Sigmoid colon (tissue), 7 donors: ENCODE measurements at places on chromosomes 12 and 14. TPM values are rescaled to one million over a fixed set of nuclear protein-coding genes. Genes with fewer than 3 reads are reported as not detected.

GRCh38 chr12:101769865-101770264 lies 30.6 kb upstream of the SYCP3 start:
- peaks cover 8% of the 10 kb centered on the region for H3K36me3 ChIP-seq
- no peak overlapping the region for H3K27ac ChIP-seq
- no peaks in the 10 kb centered on the region for H3K4me1 ChIP-seq
- no peak overlapping the region for H3K4me3 ChIP-seq

DNA sequence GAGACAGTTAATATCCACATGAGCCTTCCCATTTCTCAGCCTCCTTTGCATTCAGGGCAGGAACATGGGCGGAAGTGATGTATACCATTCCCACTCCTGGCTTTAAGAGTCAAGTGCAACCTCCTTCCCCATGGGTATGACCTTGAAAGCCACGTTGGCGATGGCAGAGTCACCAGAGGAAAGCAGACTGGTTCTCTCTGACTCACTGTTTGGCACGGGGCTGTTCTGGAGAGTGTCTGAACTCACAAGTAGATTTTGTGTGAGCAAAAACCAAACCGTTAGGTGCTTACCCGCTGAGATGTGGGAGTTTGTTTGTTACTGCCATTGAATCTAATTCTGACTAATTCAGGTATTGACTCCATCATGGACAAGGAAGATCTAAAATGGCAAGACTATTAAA lies 36.7 kb upstream of the PZP start:
- no peaks in the 10 kb centered on the region for H3K27me3 ChIP-seq
- no peak overlapping the region for H3K27ac ChIP-seq
- no peaks in the 10 kb centered on the region for H3K36me3 ChIP-seq
- H3K4me3 ChIP-seq, result no peak overlapping the region

- no peak for DNase-seq
- no peaks in the 10 kb centered on the region for H3K36me3 ChIP-seq
- H3K27me3 ChIP-seq, result no peaks in the 10 kb centered on the region
- no peak overlapping the region for H3K4me3 ChIP-seq
- no peak overlapping the region for H3K27ac ChIP-seq
- no peaks in the 10 kb centered on the region for H3K4me1 ChIP-seq
Measured at GRCh38 chr14:85799668-85800067, 269.7 kb downstream of the FLRT2 start.

DNA sequence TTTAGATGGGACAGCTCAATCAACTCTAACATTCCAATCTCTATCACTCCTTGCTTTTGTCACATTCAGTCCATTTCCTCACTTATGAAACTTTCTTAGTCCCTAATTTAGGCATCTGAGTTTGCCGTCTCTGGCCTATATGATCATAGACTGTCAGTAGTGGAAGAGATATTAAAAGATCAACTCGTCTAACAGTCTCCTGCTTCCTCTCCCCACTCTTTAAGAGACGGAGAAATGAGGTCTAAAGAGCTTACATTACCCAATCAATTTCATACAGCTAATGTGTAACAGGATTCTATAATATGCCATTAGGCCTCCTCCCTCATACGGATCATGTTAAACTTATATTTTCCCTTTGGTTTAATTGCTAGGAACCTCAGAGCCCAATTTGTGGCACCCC lies 6.5 kb upstream of the ATP23 start:
- no peak overlapping the region for H3K4me3 ChIP-seq
- no peaks in the 10 kb centered on the region for H3K4me1 ChIP-seq
- no peak for DNase-seq
- H3K27me3 ChIP-seq, result no peaks in the 10 kb centered on the region
- no peaks in the 10 kb centered on the region for H3K36me3 ChIP-seq

DNA sequence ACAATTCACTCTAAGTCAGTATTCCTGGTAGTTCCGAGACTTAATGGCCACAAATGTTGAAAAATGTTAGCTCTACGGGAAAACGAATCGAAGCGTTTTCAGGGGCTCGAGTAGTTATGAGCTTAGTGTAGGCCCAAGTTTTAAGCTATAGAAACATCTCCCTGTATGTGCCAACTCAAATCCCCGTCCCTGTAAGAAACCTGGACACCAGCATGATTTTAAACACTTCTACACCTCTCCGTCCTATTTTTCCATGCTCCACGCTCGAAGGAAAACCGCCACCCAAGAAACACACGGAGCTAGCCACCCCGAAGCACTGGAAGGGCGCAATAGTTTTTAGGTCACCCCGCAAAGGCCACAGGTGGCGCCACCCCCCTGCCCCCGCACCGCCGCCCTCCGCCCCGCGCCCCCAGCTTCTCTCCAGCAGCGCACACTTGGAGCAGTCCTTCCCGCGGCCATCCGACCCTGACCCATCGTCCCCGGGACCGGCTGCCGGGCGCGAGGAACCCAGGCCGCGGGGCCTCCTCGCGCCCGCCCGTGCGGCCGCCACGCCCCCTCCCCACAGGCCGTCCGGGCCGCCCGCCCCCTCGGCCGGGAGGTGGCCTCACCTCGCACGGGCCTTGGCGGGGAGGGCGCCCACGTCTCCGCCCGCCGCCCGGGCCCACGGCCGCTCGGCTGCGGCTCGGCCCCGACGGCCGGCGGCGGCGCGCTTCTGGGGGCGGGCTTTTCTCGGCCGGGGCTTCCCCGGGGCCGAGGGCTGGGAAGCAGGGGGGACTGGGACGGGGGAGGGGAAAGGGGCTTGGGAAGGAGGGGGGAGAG lies 522 bp downstream of the R3HDM2 start:
- no peaks in the 10 kb centered on the region for H3K27me3 ChIP-seq
- H3K4me3 ChIP-seq, result peak overlapping the region; percentile 85
- H3K4me1 ChIP-seq, result no peaks in the 10 kb centered on the region
- no peak for DNase-seq
- no peaks in the 10 kb centered on the region for H3K36me3 ChIP-seq
- H3K27ac ChIP-seq, result peak overlapping the region; percentile 94

DNA sequence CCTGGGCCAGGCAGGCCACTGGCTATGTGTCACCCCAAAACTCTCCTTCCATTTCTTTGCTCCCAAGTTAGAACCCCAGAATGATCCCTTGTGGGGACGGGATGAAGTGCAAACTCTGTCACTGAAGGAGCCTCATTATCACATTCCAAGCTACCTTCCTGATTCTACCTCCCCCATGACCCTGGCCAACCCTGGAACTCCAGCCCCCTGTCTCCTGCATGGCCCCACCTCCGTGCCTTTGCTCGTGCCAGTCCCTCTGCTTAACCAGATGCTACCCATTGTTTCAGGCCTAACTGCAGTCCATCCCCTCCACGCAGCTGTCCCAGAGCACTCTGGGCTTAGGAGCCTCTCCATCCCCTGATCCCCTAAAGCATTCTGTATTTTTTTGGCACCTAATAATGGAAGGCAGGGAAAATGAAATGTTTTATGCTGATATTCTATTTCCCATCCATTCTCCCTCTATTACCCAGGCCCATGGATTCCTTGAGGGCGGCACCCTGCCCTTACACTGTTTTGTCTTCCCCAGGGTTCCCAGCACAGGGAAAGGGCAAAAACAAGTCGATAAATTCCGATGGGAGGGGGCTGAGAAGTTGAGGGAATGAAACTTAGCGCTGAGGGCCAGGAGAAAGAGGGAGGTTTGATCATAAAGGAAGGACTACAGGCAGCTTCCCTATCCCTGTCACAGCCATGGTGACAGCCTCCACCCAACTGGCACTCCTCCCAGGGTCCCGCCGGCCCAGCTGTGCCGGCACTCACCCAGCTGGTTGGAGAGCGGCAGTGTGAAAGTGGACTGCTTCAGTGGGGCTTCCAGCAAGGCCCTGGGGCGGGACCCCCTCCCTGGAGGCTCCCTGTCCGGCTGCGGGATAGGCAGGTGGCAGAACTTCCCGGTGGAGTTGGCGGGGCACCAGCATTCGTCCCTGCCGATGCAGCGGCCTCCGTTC lies 58.1 kb downstream of the ISCA2 start:
- DNase-seq, result no peak
- H3K27ac ChIP-seq, result no peak overlapping the region
- no peak overlapping the region for H3K4me3 ChIP-seq
- H3K27me3 ChIP-seq, result no peaks in the 10 kb centered on the region
- H3K4me1 ChIP-seq, result peaks cover under 1% of the 10 kb centered on the region

DNA sequence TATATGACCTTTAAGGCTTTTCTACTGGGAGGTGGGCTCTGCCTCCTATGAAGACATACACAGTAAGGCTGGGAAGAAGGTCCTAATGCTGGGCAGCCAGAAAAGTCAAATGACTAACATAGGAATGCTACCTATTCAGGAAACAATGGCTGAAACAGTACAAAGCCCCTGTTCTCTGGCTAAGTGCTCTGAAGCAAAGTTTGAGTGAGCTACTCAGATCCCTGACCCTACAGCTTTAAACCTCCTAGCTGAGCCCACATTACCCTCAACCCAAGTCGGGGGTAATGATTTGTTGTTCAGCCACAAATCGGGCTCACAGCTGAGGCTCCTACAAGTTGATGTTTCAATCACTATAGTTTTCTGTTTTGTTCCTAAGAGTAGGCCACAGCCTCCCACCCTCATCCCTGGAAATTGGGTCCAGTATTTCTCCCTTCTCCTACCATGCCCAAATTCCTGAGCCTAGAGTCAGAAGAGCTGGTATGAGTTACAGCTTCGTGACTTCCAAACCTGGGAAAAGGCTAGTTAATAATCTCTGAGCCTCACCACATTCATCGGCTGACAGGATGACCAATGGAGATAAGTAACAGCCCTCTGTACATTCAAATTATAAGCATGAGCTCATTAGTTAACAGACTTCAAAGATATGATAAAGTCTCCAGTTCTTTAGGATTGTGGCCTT lies 46.5 kb downstream of the BTBD7 start:
- no peak overlapping the region for H3K4me3 ChIP-seq
- H3K27me3 ChIP-seq, result no peaks in the 10 kb centered on the region
- no peak overlapping the region for H3K27ac ChIP-seq
- no peaks in the 10 kb centered on the region for H3K36me3 ChIP-seq

OR4E2 gene
- not detected for total RNA-seq

DNA sequence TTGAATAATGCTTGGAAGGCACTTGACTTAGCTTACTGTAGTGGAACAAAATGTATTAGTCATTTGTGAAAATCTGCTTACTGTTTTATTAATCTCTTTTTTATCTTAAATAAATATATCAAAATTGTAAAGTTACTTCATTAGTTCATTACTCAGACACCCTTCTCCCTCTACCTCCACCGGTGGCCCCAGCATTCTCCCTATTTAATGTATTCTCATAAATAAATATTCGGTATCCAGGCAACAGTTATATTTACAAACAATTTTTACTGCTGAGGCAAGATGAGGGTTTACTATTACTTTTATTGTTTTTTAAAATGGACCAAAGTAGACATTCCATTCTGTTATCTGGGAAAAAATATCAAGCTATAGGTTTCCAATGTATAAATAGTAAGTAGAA lies 19.6 kb upstream of the ALX1 start:
- H3K36me3 ChIP-seq, result no peaks in the 10 kb centered on the region
- no peaks in the 10 kb centered on the region for H3K4me1 ChIP-seq
- no peak for DNase-seq
- no peaks in the 10 kb centered on the region for H3K27me3 ChIP-seq

GRCh38 chr14:66496911-66497310 lies 10.7 kb downstream of the CCDC196 start:
- no peak overlapping the region for H3K4me3 ChIP-seq
- no peaks in the 10 kb centered on the region for H3K27me3 ChIP-seq
- no peak overlapping the region for H3K27ac ChIP-seq
- H3K36me3 ChIP-seq, result no peaks in the 10 kb centered on the region
- H3K4me1 ChIP-seq, result no peaks in the 10 kb centered on the region

- peak; percentile 82 for DNase-seq
- no peaks in the 10 kb centered on the region for H3K27me3 ChIP-seq
- H3K27ac ChIP-seq, result peak overlapping the region; percentile 100
- H3K4me3 ChIP-seq, result no peak overlapping the region
- peaks cover 20% of the 10 kb centered on the region for H3K36me3 ChIP-seq
Measured at GRCh38 chr14:75283162-75283832, 4.7 kb downstream of the FOS start.

DNA sequence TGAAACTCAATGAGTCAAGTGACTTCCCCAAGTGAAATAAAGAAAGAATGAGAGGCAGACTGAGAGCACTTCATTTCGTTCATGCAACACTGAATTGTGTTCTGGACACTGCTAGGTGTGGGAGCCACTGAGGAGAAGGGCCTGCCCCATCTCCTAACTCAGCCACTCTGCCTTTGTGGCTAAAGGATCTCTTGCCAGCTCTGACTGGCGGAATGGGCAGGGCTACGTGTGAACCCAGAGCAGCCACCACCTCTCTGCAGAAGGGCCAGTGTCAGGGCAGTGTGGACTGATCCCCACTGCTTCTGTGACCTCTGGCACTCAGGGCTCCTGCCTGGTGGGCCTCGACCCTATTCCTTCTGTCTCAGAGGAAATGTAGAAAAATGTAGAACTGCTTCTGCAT lies 46.5 kb upstream of the GZMB start:
- no peak for DNase-seq
- no peaks in the 10 kb centered on the region for H3K4me1 ChIP-seq
- H3K36me3 ChIP-seq, result no peaks in the 10 kb centered on the region
- no peaks in the 10 kb centered on the region for H3K27me3 ChIP-seq
- no peak overlapping the region for H3K27ac ChIP-seq

DNA sequence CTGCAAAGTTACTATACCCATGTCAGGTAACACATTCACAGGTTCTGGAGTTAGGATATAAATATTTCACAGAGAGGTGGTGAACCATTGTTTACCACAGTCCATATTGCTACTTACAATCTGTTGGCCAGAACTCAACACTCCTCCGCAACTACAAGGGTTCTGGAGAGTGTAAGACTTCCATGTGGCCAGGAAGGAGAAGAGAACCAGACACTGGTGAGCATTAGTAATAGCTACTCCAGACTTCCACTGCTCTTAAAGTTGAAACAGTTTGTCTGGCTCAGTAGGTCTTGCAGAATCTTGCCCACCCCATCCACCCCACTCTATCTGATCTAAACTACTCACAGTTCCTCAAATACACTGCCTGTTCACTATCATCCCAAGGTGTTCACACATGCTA lies 369.6 kb downstream of the DUSP6 start:
- no peaks in the 10 kb centered on the region for H3K4me1 ChIP-seq
- no peak for DNase-seq
- no peak overlapping the region for H3K4me3 ChIP-seq
- H3K27me3 ChIP-seq, result no peaks in the 10 kb centered on the region
- no peak overlapping the region for H3K27ac ChIP-seq

DNA sequence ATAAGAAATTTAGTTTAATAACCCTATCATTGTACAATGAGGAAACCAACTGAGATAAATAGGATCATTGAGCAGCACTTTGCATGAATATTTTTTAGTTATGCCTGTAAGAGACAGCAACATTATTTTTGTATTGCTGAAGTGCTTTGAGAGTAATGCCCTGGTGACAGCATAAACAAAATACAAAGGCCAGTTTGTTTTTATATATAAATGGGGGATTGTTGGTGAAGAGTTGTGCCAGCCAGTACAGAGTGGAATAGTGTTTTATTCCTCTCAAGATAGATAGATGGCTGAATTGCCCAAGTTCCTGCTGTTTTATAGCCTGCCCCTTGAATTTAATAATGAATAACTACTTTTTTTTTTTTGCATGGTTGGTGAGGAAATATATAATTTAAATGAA lies 101.8 kb downstream of the CNTN1 start:
- no peak overlapping the region for H3K4me3 ChIP-seq
- no peak overlapping the region for H3K27ac ChIP-seq
- H3K27me3 ChIP-seq, result no peaks in the 10 kb centered on the region
- no peak for DNase-seq

RBM23 gene
- 356 TPM for total RNA-seq

- H3K4me1 ChIP-seq, result no peaks in the 10 kb centered on the region
- no peaks in the 10 kb centered on the region for H3K27me3 ChIP-seq
- no peak overlapping the region for H3K4me3 ChIP-seq
- no peak overlapping the region for H3K27ac ChIP-seq
- no peak for DNase-seq
Measured at GRCh38 chr12:25256826-25257225, 6.1 kb upstream of the KRAS start.

CLEC14A gene
- 18.3 TPM for total RNA-seq
